CD4-positive, alpha-beta T cell treated with Interleukin-15 for 1 hour (primary cell): ENCODE measurements at places on chromosomes 1 and 21.

GRCh38 chr1:12577020-12577419, 41.0 kb downstream of the DHRS3 start:
- DNase-seq: no peak

- no peak for DNase-seq
These were observed 2.5 kb downstream of the PDZK1IP1 start for GRCh38 chr1:47187231-47187925.

DNA sequence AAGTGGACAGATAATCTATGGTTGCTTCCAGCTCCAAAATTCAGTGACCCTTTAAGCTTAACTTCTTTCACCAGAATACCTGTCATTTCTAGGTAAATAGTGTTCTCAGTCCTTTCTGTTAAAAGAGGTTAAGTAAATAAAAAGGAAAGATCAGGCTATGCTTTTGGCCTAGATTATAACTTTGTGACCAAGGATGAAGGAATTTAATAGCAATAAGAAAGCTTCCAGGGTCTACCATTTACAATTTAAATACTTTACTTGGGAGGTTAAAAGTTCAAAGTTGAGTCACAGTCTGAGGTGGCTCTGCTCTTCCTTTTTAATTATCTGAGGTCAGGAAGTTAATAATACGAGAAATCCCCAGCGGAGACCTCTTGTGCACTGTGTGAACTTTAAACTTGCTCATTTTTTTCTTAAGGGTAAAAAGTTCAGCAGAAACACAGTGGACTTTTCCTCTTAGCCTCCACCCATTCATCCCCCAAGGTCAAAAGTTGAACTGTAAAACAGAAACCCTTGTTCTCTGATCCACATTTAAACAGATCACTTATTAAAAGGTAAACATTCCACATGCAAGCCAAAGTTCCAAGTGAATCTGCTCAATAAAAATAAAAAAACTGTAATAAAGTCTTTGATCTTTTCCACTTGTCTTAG, 187.1 kb downstream of the NRIP1 start:
- DNase-seq: no peak

- DNase-seq: no peak
These were observed 299.7 kb upstream of the PRMT6 start for GRCh38 chr1:106756752-106757151.

DNA sequence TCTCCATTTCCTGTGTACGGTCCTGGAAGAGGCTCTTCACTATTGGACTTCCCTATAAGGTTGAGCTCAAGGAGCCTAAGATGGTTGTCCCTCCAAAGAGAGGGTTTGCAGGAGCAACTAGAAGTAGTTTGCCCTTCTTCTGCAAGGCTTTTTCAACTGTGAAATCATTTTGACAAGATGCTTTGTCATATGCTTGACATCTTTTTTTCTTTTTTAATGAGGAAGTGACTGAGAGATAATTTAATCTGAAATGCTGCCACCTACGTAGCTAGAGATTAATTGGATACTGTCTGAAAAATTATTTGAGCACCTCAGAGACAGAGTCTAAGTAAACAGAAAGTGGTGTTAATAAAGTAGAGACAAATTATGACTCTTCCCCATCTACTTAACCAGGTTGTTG, 97.0 kb downstream of the CHRM3 start:
- DNase-seq: no peak

GRCh38 chr1:231919886-231920285, 293.3 kb downstream of the DISC1 start:
- peak; percentile 55 for DNase-seq

DNA sequence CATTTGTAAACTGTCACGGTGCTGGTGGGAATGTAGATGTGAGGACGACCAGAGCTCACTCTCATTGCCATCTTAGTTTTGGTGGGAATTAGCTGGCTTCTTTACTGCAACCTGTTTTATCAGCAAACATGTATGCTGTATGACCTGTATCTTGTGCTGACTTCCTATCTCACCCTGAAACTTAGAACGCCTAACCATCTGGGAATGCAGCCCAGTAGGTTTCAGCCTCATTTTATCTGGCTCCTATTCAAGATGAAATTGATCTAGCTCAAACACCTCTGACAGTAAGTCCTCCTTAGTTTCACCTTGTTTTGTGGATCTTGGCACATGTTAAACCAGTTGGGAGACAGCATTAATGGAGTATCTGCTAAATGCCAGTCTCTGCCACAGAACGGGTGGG, 174.6 kb downstream of the HLX start:
- no peak for DNase-seq

GRCh38 chr1:19894218-19894617, 12.0 kb downstream of the OTUD3 start:
- no peak for DNase-seq

DNA sequence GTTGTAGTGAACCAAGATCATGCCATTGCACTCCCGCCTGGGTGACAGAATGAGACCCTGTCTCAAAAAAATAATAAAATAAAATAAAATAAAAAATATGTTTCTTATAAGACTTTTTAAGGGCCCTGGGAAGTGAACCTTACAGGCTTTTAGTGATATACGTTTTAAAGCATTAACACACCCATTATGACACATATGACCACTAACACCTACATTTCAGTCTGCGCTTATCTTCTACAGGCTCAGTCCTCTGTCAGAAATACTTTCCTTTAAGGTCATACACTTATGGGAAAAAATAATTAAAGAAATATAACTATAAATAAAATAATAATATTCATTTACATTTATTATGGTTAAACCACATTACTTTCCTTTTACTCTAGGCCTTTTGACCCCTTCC, 21.9 kb downstream of the ADSS2 start:
- no peak for DNase-seq

DNA sequence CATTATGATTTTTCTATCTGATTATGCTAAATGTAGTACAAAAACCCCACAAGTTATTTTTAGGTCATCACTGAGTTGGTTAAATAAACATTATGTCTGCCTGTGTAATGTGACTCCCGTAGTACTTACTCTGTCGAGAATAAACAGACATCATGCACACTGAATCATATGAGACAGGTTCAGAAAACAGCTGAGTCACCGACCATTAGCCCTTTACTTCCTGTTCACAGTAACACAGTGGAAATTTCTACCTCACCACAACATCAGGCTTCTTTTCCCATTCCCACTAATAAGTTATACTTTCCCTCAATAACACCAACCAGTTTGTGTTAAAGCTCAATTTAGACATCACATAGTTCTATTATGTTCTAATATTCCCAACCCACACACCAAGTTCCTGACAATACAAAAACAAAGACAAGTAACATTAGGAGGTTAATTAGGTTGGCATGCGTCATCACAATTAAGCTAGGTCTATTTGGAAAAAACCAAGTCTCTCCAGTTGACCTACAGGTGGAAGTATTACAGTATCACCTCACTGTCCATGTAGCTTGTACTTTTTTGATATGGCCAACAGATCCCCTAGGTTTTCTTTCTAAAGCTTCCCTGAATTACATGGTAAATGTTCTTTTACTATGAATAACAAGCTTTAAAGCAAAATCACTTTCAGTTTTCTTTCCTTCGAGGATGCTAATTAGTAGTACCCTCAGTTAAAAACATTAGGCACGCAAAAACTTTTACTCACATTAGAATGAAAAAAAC, 154.2 kb downstream of the EIF4G3 start:
- DNase-seq: peak; percentile 27

- DNase-seq: no peak
These were observed 8.2 kb downstream of the HSD3B1 start for GRCh38 chr1:119515221-119515620.

GRCh38 chr1:94101613-94102525, 19.1 kb downstream of the ABCA4 start:
- DNase-seq: no peak

GRCh38 chr1:12594966-12595756, 22.8 kb downstream of the DHRS3 start:
- DNase-seq: no peak

DNA sequence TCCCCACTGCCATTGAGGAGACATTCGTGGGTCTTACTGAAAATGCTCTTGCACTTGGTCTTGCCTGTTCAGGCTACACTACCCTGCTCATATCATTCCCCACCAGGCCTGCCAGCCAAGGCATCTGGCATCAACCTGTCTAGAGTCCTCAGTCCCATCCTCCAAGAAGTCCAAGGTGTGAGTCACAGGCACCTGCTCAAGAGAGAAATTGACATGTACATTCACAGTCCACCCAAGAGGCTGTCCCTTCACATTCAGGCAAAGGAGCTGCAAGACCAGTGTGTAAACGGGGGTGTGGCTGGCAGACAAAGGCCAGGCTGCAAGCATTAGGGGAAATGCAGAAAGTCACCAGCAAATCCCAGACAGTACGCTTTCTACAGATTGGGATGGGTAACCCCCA, 13.1 kb upstream of the PLA2G2C start:
- DNase-seq: no peak

DNA sequence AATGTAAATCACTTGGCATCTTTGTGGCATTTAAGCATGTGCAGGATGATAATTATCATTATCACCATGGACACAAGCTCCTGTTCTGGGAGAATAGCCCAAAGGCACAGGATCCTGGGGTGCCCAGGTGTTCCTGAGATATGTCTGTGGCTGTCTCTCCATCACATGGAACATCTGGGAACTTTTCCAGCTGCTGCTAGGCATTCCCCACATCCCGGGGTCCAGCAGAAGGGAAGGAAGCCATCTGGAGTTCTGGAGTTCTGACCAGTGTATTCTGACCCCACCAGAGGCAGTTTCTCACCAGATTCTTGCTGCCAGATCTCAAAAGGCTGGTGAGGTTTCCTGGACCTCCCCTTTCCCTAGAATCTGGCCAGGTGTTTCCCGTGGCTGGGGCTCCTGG, 259.7 kb upstream of the VAMP3 start:
- no peak for DNase-seq

DNA sequence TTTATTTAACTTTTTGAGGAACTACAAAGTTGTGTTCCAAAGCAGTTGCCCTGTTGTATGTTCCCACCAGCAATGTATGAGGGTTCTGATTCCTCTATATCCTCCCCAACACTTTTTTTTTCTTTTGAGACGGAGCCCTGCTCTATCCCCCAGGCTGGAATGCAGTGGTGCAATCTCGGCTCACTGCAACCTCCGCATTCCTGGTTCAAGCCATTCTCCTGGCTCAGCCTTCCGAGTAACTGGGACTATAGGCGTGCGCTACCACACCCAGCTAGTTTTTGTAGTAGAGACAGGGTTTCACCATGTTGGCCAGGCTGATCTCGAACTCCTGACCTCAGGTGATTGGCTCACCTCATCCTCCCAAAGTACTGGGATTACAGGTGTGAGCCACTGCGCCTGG, 60.4 kb upstream of the ENAH start:
- no peak for DNase-seq
